ENCODE measurements at places on chromosomes 3 and 15.

GRCh38 chr3:134376786-134377426, 2.7 kb upstream of the AMOTL2 start:
- DNase-seq, result no peak

DNA sequence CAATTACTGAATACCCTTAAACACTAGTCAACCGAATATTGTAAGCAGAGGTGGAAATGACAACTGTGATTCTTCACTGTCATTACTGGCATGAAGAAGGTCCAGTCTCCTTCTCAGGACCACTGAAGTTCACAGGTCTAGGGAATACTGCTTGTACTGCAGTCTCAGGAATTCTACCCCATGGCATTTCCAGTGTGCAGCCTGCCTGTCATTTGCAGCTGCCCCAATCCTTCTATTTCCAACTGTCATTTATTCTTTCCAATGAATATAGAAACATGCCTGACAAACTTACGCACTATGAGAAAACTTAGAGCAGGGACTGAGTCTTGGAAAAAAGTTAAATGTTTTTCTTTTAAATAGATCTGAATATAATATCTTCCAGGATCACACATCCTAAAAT, 308.0 kb upstream of the THBS1 start:
- no peak for DNase-seq

GRCh38 chr3:177106184-177106583, 91.1 kb downstream of the TBL1XR1 start:
- DNase-seq, result no peak

DNA sequence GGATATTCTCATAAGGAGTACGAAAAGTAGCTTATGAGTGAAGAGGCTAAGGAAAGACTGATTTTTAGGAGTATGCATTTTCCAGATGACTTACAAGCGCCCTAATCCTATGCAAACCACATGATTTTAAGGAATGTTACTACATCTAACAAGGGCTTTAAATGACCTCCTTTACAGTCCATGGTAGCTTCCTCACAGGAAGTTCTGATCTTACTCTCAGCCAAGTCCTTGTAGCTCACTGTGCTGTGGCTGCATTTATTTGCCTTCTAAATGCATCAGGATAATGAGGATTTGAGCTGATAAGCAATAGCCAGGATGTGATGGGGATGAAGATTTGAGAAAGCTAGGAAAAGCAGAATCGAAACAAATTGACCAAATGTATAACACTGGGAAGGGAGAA, 896.0 kb downstream of the MCTP2 start:
- no peak for DNase-seq

GRCh38 chr15:55037071-55037470, 159.7 kb downstream of the RSL24D1 start:
- no peak for DNase-seq

GRCh38 chr3:188294823-188295487, 141.0 kb downstream of the LPP start:
- DNase-seq, result no peak

DNA sequence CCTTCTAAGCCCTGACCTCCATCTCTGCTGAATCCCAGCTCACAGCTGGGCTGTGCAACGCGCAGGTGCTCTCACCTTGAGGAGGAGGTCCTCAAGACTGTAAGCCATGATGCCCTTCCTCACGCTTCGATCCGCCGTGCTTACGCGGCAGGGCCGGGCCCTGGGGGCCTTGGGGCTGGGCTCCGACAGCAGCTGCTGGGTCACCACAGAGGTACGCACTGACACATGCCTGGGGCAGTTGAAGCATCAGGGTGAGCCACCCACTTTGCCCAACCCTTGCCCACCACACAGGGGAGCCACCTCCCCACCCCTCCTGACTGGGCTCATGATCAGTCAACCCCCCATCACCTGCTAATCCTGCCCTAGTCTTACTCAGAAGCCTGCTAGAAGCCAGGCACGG, 3.1 kb downstream of the CIDEC start:
- no peak for DNase-seq

DNA sequence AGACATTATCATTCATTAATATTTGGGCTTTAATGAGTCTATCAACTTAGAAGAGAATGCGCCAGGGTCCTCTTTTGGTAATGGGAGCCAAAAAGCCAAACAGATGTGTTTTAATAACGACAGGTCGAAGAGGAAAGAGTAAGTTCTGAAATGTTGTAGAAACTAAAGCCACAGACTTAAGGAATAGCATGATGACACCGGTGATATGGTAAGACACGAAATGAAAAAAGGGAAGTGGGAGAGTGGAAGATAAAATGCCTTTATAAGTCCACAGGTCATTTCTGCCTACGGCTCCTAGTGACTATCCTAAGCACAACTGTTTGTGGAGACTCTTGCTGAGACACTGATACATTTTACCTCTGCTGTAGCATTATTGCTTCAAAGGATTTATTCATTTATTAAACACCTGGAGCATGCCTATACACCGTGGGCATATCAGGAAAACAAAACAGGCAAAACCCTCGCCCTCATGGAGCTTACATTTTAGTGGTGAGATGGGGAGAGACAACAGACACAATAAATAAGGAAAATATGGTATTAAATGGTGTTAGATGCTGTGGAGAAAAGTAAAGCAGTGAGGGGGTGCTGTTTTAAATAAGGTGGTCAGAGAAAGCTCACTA, 11.7 kb upstream of the CD47 start:
- DNase-seq, result no peak

DNA sequence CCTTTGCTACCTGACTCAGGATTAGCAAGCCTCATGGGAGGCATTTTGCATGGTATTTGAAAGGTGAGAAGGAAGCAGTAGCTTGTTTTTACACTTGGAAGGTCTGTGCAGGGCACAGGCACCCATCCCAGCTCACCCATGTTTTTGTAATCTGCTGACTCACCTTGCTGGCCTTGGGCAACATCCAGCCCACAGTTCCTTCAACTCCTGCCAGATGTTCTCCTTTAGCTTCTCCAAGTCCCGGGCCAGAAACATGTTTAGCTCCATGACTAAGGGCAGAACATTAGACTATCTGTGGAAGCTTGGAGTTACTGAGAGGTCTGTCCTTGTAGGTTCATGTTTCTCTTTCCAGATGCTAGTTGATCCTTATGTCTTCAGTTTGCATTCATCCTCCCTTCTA, 12.4 kb upstream of the ZNF770 start:
- DNase-seq, result no peak

DNA sequence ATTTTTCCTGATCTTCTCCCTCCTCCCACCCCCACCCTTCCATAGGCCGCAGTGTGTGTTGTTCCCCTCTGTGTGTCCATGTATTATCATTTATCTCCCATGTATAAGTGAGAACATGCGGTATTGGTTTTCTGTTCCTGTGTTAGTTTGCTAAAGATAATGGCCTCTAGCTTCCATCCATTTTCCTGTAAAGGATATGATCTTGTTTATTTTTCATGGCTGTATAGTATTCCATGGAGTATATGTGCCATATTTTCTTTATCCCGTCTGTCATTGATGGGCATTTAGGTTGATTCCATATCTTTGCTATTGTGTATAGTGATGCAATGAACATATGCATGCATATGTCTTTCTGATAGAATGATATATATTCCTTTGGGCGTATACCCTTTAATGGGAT, 173.3 kb upstream of the NAALADL2 start:
- no peak for DNase-seq
